ENCODE measurements at places on chromosomes 12 and 14.

GRCh38 chr14:81366214-81366613, 33.9 kb downstream of the STON2 start:
- no peak for DNase-seq

DNA sequence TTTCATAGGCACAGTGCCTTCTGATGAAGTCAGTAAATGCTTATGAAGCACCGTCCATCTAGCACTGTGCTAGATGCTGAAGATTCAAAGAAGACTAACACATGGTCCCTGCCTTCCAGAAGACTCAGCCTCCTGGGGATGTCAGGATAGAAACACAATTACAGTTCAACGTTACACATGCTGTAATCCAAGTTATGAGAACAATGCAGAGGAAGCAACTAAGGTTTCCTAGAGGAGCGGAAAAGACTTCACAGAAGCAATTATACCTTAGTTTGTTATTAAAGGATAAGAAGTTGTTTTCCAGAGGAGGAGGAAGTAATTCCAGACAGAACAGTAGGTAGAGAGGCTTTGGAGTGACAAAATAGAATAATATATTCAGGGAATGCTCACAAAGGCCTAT, 66.9 kb upstream of the FGD4 start:
- no peak for DNase-seq

DNA sequence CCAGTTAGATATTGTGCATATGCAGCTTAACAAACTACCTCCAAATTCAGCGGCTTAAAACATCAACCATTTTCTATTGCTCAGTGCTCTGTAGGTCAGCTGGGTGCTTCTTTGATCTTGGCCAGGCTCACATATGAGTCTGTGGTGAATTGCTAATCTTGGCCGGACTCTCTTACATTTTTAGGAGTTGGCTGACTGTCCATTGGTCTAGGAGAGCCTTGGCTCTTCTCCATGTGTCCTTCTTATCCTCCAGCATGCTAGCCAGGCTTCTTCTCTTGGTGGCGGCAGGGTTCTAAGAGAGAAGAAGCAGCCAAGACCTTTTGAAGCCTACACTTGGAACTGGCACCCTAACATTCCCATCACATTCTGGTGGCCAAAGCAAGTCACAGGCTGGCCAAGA, 174.3 kb upstream of the PWP1 start:
- DNase-seq: no peak

DNA sequence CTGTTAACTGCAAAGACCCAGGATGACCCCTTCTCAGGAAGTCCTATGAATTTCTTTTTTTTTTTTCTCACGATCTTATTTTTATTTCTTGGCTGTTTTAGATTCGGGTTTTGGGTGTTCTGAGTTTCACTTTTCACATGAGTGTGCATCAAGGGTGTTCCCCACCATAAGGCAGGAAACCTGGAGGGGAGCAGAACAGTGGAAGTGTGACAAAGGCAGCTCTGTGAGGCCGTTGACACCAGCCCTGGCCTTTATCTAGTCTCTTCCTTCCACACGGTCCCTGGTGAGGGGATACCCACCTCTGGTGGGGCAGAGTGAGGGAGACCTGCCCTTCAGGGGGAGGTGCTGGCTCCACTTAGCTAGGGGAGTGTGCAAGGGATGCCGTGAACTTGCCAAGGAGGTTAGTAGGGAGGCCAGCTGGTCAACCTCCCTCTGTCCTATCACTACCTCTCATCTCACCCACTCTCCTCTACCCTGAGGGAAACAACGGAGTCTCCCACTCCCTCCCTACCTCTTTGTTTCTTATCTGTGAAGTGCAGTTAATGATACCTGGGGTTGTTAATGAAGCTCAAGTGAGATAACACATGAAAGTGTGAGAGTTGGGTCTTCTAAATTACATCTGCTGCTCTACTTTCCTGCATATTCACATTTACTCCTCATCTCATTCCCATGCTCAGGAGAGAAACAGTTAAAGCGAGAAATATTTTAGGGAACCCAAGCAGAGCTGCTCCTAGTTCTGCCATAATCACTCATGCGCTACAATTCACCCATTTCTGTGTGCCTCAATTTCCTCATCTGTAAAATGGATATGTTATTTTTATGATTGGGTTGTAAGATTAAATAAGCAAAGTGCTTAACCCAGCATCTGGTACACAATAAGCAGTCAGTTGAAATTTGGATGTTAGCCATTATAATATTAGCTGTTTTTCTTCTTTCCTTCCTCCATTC, 4.4 kb upstream of the GALNT6 start:
- DNase-seq: peak; percentile 34

GRCh38 chr14:23409475-23409874, 1.4 kb upstream of the MYH6 start:
- no peak for DNase-seq

- no peak for DNase-seq
These were observed 45.0 kb downstream of the FAM186A start for GRCh38 chr12:50351120-50352043.

DNA sequence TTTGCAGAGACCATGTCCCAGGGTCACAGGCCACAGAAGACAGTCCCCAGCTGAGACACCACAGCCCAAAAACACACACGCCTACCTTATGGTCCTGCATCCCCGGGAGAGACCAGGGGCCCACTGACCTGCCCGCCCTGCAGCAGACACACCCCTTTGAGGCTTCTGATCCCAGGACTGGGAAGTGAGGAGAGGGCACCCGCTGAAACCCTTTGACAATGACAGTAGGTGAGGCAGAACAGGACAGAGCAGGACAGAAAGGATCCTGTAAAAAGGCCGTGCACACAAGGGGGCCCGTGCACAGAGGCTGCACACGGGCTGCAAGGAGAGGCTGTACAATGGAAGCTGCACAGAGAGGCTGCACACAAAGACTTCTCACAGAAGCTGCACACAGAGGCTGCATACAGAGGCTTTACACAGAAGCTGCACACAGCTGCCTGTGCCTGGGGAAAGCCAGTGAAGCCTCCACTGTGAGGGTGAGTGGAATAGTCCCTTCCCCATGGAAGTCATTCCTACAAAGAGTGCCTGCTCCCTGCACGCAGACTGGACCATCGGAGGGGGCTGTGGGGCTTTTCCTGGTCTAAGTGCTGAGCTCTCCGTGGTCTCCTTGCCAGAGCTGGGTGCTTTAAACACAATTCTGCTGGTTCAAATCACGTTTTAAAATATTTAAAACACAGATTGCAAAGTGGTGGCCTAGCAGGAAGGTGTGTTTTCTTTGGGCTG, 16.6 kb upstream of the SFSWAP start:
- no peak for DNase-seq

DNA sequence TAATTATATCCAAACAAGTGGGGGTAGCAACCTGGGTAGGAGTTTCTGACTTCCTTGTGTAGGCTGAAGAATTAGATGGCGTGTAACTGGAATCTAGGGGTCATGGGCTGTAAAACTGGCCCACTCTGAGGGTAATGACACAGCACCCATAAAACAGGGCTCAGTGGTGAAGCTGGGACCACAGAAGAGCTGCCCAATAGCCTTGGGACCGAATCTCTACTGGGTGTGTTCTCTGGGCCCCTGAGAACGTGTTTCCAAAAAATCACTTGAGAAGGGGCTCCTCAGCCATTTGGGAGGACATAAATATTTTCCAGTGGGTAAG, 3.7 kb downstream of the RNASE8 start:
- no peak for DNase-seq

- no peak for DNase-seq
These were observed 206.2 kb downstream of the FSCB start for GRCh38 chr14:44300916-44301315.

DNA sequence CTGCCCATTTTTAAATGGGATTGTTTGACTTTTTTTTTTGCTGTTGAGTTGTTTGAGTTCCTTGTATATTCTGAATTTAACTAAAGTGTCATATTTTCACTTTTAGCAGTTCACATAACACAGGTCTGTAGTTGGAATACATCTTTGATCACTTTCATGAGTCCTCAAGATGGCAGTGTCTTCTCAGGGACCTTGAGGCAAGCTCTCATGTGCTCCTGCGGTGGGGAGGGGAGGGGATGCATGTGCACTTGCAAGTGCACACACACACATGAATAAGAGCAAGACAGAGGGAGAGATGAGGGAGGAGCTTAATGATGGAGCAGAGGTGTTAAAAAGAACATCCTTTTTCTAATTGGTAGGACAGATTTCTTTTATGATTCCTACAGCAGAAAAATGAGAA, 291.4 kb upstream of the OR4E1 start:
- DNase-seq: peak; percentile 26

DNA sequence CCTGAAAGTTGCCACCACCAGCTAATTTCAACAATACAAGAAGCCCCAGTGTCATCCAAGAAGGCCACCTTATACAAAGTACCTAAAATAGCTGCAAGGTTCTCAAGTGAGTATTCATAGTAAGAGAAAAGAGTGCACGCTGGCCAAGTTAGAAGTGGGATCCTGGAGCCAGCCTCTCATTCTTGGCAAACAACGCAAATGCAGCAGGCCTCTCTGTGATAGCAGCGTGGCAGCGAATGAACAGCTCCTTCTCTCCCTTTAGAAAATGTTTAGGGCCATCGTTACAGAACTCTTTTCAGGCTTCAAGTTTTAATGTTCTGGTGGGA, 78.0 kb upstream of the IFNG-AS1 start:
- DNase-seq: no peak
